ENCODE measurements at places on chromosomes 13 and 19. TPM values are rescaled to one million over a fixed set of nuclear protein-coding genes. Genes with fewer than 3 reads are reported as not detected.
A peak's percentile ranks its signal among the peaks of the same experiment; 100 is the strongest.

Gene URI1
- total RNA-seq: 51.6 TPM

Gene PDCD5
- total RNA-seq: 76.3 TPM

- DNase-seq: no peak
- H3K27ac ChIP-seq: no peak overlapping the region
- H3K36me3 ChIP-seq: peaks cover 3% of the 10 kb centered on the region
Measured at GRCh38 chr19:12828494-12828893, 5.9 kb downstream of the RTBDN start.

GRCh38 chr13:90105276-90105675 lies 1242.2 kb upstream of the MIR17HG start:
- peak overlapping the region; percentile 91 for H3K27ac ChIP-seq
- peaks cover 11% of the 10 kb centered on the region for H3K4me1 ChIP-seq
- H3K36me3 ChIP-seq: no peaks in the 10 kb centered on the region
- DNase-seq: no peak

DNA sequence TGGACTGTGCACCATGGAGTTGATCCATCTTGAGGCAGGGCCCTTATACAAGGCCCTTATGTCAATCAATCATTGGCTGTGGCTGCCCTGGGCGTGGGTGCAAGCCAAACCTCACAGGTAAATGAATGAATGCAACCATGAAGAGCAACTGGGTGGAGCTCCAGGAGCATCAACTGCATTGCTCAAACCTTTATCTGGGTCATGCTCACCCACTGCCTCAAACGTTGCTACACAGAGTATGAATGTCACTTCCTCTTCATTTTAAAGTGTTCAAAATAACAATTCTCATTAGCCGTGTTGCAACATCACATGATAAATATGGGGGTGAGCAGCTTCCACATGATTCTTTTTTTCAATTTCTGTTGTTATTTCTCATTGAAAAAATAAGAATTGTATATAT lies 6.4 kb upstream of the ZNF333 start:
- H3K4me3 ChIP-seq: no peak overlapping the region
- peaks cover 32% of the 10 kb centered on the region for H3K27me3 ChIP-seq
- no peaks in the 10 kb centered on the region for H3K4me1 ChIP-seq
- no peak overlapping the region for H3K27ac ChIP-seq

GRCh38 chr13:45847554-45848224 lies 3.9 kb downstream of the SIAH3 start:
- peaks cover 63% of the 10 kb centered on the region for H3K27me3 ChIP-seq
- peaks cover 23% of the 10 kb centered on the region for H3K4me1 ChIP-seq
- no peak overlapping the region for H3K4me3 ChIP-seq
- H3K27ac ChIP-seq: no peak overlapping the region

GRCh38 chr13:34594507-34594906 lies 347.6 kb upstream of the NBEA start:
- H3K4me1 ChIP-seq: peaks cover 6% of the 10 kb centered on the region
- no peaks in the 10 kb centered on the region for H3K36me3 ChIP-seq
- H3K27me3 ChIP-seq: no peaks in the 10 kb centered on the region
- DNase-seq: no peak
- no peak overlapping the region for H3K4me3 ChIP-seq

GRCh38 chr19:12090807-12091206 lies 26.3 kb downstream of the ZNF844 start:
- H3K27ac ChIP-seq: peak overlapping the region; percentile 30
- peaks cover 15% of the 10 kb centered on the region for H3K36me3 ChIP-seq
- no peaks in the 10 kb centered on the region for H3K27me3 ChIP-seq
- peak overlapping the region; percentile 74 for H3K4me3 ChIP-seq
- DNase-seq: peak; percentile 73
